ENCODE measurements at places on chromosomes 5 and 9.

- DNase-seq: no peak
Measured at GRCh38 chr5:136014049-136015002, 14.5 kb upstream of the TGFBI start.

DNA sequence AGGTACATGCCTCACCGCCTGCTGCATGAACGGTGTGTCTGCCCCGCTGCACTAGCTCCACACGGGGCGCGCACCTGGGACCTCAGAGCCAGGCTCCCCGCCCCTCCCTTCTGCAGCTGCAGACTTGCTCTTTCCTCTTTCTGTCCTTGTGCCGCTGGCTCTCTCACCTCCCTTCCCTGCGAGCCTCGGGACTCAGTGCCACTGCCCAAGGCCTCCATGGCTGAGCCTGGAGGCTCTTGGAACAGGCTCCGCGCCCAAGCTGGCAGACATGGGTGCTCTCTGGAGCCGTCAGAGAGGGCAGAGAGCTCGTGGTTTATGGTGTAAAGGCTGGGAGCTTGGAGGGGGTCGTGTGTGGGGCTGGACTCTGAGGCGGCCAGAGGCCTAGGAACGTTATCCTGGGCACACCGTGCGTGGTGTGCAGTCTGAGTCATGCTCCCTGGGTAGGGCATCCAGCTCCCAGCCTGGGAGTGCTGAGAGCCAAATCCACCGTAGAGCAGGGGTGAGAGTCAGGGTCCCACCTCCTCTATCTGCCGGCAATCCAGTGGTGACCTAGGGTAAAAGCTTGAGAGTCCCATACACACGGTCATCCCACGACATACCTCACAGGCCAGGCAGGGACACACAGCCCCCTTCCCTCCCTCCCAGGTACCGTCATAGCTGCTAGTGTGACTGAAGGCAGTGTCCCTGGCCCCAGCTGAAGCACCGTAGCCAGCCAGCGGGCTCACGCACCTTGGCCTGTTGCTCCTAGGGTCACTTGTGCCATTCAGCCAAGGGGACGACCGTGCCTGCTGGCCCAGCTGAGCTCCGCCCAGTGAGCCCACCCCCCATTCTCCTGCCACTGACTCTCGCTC lies 22.4 kb downstream of the GOLGA2 start:
- no peak for DNase-seq

- no peak for DNase-seq
Measured at GRCh38 chr9:87607859-87608258, 110.2 kb downstream of the DAPK1 start.

- DNase-seq: no peak
Measured at GRCh38 chr5:64569858-64570257, 64.0 kb downstream of the RGS7BP start.

DNA sequence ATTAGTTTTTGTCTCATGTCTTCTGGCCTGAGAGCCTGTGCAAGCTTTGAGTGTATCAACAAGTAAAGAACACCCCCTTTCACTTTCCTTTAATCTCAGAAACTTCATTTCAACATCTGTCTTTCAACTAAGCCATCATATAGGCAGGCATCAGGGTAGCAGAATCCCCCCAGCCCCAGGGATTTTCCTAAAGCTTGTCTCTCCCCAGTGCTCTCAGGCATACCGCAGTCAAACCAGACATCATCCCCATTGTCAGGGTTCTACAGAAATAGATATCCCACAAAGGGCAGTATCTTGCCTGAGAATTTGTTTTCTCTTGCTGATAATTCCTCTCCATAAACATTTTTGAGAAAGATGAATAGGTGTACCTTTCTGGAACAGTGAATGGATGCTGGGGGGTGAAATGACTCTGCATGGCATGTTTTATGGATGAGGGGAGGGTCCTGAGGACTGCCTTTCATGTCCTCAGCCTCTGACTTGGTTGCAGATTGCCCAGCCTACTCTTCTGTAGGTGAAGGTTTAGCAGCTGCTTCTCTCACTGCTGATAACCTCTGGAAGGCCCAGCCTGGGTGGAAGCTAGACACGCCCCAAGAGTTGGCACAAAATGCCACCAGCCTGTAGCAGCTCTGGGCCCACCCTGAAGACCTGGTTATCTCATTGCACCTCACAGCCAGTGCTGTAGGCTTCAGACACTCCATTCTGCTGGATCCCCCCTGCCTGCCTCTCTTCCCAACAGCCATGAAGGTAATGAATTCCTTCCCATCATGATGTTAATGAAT lies 20.5 kb upstream of the SHB start:
- DNase-seq: no peak

DNA sequence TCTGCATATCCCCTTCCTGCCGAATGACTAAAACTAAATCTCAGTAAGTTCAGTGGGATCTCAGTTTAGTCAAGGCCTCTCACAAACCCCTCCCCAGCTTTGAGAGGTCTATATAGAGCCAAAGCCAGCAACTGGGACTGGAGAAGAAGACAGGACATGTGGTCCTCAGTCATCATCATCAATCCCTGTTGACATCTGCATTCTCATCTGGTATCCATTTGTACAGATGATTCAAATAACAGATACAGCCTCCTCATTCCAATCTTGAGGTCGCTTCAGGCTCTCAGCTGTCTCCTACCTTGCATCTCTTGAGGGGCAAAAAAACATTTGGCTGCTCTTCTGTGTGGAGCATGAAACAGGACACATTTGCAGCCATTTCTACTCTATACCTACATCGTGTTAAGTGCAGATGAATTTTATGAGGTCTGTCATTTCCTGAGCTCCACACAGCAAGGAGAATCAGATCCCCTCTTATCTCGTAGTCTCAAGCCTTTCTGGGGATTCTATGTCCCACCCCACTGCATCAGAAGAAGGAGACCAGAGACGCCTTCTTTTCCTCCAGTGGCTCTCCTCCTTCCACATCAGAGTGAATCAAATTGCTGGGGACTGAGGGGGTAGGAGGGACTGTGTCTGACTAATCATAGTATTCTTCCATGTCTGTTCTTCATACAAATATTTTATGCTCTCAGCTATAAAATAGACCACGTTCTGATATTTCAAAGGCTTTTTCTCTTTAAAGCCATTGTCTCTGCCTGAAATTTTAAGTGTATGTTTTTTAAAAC lies 4.7 kb upstream of the RECK start:
- no peak for DNase-seq

DNA sequence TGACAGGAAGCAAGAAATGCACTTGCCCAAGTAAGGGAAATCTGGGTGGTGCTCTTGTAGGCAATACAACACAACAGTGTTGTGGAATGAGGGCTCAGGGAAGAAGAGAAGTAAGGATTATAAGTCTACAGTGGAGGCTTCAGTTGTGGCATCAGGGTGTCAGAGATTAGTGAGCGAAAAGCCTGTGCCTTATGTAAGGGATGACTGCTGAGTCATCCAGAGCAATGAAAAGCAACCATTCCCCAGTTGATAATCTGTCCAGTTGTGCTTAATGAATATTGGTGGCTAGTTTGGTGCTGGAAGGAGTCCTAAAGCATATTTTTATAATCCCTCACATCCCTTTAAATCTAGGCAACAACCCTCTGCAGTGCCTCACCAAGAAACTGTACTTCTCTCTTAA lies 42.0 kb downstream of the FBXO38 start:
- DNase-seq: no peak

DNA sequence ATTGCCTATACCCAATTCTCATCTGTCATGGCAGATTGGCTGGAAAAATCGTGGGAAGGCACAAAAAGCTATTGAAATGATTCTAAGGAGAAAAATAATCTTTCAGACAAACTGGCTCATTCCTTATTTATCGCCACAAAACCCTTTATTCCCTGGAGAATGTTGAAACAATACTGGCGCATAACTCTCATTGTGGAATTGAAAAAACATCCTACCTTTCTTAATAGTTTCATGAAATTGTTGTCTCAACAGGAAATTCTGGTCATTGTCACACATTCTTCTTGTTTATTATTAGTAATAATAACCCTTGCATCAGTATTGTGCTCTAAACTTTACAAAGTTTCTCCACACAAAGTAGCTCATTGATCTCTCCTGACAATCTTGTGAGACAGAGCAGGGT lies 48.9 kb upstream of the COL15A1 start:
- DNase-seq: no peak

DNA sequence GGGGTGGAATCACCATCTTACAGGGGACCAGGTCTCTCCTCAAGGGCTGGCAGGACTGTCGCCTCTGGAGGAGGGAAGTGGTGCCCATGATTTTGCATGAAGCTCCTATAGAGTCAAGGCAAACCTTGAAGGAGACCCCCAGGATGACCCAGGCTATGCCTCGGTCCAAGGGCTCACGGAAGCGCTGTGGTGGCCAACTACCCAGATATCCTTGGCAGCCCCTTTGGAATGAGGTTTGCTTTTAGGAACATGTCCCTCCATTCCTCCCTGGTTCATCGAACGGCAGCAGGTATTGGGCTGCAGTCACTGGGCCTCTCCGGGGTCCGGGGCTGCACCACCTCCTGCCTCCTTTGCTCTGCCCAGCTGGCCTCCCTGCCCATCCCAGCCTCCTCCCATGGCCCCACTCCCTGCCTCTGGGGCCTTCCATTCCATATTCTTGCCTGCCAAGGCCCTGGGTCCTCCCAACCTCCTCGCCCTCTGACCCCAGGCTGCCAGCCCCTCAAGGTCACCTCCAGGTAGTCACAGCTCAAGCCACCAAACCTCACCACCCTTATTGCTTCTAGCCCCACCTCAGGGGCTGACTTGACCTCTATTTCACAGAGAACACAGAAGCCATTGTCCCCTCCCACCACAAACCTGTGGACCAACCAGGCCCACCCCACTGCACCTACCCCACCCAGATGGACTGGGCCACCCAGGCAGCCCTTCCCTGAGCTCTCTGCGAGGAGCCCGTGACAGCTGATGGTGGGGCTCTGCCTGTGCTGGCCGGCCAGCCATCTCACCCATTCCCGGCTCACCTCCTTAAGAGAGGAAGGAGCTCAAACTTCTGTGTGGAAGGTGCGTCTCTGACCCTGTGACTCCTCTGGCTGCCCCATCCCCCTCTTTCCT lies 3.6 kb upstream of the IL3 start:
- DNase-seq: no peak

GRCh38 chr5:89268460-89268859 lies 385.5 kb upstream of the MEF2C start:
- DNase-seq: no peak

DNA sequence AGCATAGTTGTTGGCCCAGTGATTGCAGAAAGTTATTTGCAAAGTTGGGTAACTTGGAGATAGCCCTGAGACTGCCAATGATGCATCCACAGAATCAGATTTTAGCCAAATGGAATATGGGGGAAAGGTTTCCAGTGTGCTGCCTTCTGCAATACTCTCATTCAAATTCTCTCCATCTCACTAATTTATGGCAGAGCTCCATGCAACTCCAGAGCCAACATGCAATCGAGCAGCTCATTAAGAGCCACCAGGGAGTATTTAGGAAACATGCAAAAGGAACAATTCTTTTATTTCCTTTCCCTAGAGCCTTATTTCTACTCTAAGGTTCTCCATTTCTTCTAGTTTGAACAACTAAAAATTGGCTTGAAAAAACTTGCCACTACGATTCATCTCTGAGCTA lies 135.9 kb upstream of the MARCHF11 start:
- DNase-seq: no peak

DNA sequence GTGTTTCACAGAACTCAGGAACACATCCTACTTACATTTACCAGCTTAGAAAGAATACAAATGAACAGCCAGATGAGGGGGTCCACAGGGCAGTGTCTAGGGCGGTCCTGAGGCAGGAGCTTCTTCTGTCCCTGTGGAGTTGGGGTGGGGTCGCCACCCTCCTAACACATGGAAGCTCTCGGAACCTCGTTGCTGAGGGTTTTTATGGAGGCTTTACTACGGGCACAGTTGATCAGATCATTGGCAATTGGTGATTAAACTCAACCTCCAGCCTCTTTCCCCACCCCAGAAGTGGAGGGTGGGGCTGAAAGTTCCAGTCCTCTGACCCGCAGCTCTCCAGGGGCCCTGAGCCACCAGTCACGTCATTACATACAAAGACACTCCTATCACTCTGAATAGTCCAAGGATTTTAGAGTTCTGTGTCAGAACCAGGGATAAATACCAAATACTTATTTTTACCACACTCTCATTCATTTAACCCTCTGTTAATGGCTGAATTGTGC lies 156.9 kb downstream of the COL23A1 start:
- no peak for DNase-seq

GRCh38 chr9:93054758-93055704 lies 3.5 kb upstream of the SUSD3 start:
- DNase-seq: no peak

GRCh38 chr9:125920402-125920801 lies 173.2 kb downstream of the PBX3 start:
- no peak for DNase-seq

- no peak for DNase-seq
Measured at GRCh38 chr9:36401164-36401740, 1.2 kb upstream of the RNF38 start.

GRCh38 chr9:97851446-97851883 lies 1.6 kb upstream of the FOXE1 start:
- no peak for DNase-seq

DNA sequence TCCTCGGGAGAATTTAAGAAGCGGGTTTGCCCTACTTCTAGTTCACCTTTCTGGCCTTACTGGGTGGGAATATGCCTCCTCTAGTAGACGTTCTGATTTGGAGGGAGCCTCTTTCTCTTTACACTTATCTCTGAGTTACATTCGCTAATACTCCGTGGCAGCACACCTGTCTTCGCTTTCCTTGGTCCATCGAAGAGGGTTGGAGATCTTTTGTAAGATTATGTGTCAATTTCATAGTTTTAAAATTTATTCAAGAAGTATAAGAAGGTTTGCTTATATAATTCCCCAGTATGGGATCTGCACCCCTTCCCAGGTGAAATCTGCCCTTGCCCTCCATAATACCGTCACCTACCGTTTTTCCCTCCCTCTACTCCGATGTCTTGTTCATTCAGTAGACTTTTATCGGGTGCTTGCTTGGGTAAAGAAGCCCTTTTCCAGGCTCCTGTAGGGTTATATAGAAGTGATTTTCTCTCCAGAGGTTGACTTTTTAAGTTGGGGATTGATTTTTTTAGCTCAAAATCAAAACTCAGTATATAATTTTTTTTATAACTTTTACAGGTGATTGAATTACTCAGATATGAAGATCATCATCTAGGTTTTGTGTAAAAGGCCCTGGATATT lies 1.1 kb downstream of the GPBP1 start:
- no peak for DNase-seq

- no peak for DNase-seq
Measured at GRCh38 chr9:132162764-132163456, 1.1 kb downstream of the NTNG2 start.

- no peak for DNase-seq
Measured at GRCh38 chr5:61808909-61809308, 476.9 kb downstream of the ZSWIM6 start.

- DNase-seq: no peak
Measured at GRCh38 chr5:150394912-150395687, 17.6 kb downstream of the CD74 start.

GRCh38 chr9:124544535-124544934 lies 37.3 kb upstream of the NR5A1 start:
- DNase-seq: no peak

DNA sequence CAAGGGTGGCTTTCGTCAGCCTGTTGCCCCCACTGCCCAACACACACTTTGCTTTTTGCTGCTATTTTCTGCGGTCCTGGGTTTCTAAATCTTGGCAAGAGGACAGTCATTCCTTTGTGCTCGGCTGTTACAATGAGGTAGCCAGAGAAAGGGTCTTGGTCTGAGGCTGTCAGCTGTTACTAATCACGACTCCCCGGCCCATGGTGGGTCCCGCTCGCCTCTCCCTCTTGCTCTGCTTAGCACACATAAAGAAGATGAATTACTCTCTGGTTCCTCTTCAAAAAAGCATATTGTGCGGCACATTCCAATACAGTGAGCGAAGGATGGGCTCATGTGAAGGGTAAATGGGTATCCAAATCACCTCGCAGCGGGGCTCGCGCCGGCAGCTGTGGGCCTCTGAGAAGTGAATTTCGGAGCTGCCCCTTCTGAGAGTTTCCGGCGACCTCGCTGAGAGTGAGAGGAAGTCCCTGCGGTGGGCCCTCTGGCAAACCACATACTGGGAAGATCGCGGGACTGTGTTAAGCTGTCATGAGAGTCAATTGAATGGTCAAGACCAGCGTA lies 56.0 kb downstream of the SLC1A3 start:
- no peak for DNase-seq

All from activated CD4-positive, alpha-beta T cell treated with anti-CD3 and anti-CD28 coated beads, Interleukin-2, Interleukin-6, amounts not matched to agents 100 ng/mL and 50 ng/mL, durations not matched to agents 16 hours and 8 hours (primary cell).